ENCODE measurements at places on chromosomes 7 and 10.

DNA sequence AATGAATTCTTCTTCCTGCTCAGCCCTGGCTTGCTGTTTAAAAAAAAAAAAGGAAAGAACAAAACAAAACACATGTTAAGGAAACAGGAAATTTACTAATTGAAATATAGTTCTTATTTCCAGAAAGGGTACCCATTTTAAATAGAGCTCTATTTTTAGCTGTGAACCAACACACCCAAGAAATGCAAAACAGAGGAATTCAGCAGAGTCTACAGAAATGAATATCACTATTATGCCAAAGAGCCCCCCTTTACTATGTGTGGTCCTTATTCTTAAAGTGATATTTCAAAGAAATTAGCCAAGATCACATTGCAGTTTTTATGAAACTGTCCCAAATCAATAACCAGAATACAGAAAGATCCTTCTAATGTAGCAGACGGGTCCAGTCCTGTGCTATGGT, 53.7 kb downstream of the CCDC6 start:
- no peak for DNase-seq

GRCh38 chr10:124696446-124697392, 47.5 kb downstream of the FAM53B start:
- DNase-seq = no peak

DNA sequence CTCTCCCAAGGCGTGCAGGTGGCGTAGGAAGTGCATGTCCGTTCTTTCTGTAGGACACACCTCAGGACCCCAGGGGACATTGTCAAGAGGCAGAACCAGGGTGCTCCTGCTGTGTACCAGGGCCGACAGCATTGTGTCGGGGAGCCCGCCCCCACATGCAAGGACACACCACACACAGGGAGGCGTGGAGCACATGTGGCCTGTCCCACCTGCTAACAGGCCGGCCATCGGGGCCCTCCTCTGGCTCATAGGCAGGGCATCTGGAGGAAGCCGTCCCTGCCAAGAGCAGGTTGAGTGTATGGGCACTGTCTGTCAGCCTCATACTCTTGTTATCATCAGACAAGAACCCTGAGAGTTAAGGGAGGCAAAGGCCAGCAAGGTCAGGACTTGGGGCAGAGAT, 12.7 kb downstream of the RET start:
- no peak for DNase-seq

GRCh38 chr10:98790817-98791216, 344.1 kb upstream of the HPS1 start:
- DNase-seq = no peak

DNA sequence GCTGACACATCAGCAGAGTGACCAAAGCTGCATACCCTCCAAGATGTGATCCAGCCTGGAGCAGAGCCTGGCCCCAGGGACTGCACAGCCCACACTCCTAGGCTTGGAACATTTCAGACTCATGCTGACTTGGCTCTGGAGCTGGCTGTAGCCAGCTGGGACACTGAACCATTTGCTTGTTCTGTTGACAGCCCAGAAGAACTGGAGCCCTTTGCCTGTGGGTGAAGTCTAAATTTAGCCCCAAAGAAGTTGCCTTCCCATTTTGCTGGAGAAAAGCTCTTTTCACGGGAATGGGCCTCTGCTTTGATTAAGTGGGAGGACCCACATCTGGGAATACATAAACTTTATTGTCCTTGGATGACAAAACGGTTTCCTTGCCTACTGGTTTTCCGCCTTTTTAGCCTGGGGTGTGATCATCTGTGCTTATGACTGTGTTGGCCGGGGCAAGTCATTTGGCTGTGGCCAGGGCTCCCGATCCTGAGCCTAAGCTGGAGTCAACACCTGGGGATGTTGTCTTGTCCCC, 186.2 kb upstream of the BMPER start:
- DNase-seq = no peak

- DNase-seq = no peak
These were observed 55.5 kb upstream of the SLC25A13 start for GRCh38 chr7:96377399-96377798.

DNA sequence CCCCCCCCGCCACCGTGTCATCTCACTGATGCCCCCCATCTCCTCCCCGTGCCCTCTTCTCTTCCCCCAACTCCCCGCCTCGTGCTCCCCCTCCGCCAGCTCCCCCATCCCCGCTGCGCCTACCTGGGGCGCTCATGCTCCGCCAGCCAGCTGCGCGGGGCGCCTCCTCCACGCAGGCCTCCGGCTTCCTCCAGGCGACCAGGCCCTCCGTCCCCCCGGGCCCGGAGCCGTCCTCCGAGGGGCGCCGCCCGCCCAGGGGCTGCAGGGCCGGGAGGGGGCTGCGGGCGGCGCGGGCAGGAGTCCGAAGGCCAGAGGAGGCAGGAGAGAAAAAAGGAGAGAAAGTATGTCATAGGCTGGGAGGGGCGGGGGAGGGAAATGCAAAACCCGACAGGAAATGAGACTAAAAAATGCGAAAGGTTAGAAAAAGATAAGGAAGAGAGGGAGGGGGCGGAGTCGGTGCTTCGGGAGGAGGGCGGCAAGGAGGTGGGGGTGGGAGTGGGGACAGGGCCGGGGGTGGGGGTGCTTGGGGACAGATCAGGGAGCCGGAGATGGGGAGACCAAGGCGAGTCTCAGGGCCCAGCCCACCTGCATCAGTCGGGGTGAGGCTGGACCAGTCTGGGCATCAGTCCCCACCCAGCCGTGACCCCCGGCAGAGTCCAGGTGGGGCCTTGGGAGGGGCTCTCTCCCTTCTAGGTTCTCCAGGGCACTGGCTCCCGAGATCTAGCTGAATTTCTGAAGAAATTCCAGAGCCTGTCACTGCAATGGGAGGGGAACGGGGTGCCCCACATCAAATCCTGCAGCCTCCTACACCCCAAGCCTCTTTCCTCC, at the start of gene CARD11:
CARD11 (minus strand) TSS at position 324 of the 828 bp plus-strand sequence. CDS start 85,361 bp downstream, outside the sequence.
- DNase-seq = peak; percentile 63

- no peak for DNase-seq
These were observed 176.0 kb upstream of the SVIL start for GRCh38 chr10:29810816-29811215.

DNA sequence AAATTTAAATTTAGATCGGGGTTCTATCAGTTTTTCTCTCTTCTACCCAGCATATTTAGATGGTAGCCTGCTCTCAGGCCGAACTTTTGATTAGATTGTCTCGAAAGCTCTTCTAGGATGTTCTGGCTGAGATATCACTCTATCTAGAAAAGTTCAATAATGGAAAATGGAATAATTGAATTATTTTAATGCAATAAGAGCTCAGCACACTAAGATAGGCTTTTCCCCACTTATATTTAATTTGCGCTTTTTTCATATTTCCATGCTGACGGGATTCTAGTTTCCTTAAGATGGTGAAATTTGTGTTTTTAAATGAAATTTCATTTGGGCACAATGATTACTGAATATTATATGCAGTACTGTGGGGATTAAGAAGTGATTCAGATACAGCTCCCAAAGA, 73.7 kb downstream of the PIK3CG start:
- no peak for DNase-seq

DNA sequence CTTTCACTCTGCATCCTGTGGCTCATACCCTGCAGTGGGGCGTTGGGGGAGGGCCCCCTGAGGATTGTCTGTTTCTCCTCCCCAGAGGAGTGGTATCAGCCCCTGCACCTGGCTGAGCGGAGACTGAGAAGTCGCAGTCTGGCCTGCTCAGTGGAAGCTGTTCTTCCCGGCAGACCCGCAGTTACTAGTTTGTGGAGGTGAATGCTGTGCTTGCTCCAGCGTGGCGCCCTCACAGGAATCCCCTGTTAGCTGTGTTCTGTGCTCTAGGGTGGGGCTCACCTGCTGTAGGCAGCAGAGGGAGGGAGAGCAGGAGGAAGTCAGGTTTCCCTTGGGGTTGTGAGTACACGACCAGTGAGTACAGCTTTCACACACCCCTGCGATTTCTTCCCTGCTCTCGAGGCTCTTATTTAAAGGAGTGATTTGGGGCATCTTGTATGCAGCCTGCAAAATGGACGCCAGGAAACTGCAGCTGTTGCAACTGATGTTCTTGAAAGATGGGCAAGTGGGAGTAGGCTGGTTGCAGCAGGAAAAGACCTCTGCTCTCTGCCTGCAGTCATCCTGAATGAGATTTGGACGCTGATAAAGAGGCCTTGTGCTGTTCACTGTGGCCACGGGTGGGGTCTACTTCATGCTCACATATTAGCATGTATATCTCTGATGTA, 66.4 kb downstream of the HK1 start:
- DNase-seq = no peak

DNA sequence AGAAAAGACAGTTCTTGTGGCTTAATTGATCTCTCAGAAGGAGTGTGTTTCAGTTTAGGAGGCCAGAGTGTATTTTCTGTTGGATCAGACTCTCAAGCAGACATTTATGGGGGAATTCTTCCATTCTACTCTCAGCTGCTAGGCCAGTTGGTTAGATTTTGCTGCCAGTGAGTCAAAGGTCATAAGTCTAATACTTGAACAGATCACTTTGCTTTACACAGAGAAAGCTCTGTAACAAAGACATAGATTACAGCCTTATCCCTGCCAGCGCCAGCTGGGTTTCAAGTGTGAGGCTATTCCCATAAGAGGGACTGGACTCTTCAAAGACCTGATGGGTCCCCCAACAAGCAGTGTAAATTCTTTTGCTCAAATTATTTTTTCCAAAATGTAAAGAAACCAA, 145.6 kb upstream of the SEMA3C start:
- DNase-seq = no peak

- DNase-seq = no peak
These were observed 89.0 kb downstream of the UNCX start for GRCh38 chr7:1321411-1322239.

DNA sequence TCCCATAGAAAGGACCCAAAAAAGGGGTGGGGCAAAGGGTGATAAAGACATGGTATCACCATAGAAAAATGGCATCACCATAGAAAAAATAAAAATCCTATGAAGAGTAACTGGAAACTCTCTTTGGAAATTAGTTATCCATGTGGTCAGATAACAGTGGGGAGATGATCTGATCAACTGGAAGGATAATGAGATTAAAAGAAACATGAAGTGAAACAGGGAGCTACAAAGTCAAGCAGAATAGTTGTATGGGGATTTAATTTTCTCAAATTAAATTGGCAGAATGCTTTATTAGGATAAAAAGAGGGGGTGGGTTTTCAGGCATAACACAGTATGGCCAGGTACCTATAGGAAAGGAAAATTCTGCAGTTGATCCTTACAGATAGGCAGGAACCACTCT, 111.2 kb downstream of the WNT2 start:
- no peak for DNase-seq

- DNase-seq = peak; percentile 50
These were observed 20.8 kb downstream of the HYCC1 start for GRCh38 chr7:22992874-22993840.

- no peak for DNase-seq
These were observed 23.9 kb upstream of the GDF10 start for GRCh38 chr10:47276071-47276470.

DNA sequence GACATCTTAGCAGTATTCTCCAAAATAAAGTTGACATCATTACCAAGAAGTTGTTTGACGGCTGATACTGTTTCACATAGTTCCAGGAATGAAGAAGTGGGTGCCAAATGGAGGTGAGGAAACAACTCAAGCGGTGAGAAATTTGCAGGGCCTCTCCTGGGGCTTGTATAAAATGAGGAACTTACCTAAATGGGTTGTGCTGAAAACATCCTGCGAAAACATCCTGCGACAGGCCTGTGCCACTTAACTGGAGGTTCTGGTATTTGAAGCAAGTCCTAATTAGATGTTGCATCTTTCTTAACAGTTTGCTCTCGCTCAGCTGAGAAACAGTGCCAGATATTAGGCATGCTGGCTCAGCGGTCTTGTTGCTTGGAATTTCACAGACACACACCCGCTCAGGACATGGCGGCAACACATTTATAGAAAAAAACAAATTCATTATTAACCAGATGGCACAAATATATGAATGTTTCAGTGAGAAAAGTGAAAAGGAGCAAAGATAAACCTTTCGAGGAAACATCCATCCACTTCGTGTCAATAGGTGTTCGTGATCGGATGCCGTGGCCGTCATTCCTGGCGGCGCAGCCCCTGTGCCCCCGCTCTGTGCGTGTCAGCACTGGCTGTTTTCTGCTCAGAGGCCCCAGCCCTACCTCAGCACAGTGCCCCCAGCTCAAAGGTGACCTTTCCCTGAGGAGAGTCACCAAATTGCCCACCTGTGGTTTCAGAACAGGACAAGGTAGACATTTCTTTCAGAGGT, 48.1 kb downstream of the CDC123 start:
- no peak for DNase-seq

- no peak for DNase-seq
These were observed 33.0 kb upstream of the SHH start for GRCh38 chr7:155845226-155845625.

GRCh38 chr10:79038104-79038840, 30.5 kb upstream of the ZMIZ1 start:
- DNase-seq = no peak

- no peak for DNase-seq
These were observed 322.8 kb upstream of the GRM3 start for GRCh38 chr7:86320889-86321288.

- DNase-seq = peak; percentile 54
These were observed 11.0 kb downstream of the GHRHR start for GRCh38 chr7:30974605-30975255.

- DNase-seq = no peak
These were observed 261.2 kb downstream of the GLI3 start for GRCh38 chr7:41975849-41976248.

GRCh38 chr10:106078895-106079576, 1085.5 kb downstream of the SORCS1 start:
- no peak for DNase-seq

DNA sequence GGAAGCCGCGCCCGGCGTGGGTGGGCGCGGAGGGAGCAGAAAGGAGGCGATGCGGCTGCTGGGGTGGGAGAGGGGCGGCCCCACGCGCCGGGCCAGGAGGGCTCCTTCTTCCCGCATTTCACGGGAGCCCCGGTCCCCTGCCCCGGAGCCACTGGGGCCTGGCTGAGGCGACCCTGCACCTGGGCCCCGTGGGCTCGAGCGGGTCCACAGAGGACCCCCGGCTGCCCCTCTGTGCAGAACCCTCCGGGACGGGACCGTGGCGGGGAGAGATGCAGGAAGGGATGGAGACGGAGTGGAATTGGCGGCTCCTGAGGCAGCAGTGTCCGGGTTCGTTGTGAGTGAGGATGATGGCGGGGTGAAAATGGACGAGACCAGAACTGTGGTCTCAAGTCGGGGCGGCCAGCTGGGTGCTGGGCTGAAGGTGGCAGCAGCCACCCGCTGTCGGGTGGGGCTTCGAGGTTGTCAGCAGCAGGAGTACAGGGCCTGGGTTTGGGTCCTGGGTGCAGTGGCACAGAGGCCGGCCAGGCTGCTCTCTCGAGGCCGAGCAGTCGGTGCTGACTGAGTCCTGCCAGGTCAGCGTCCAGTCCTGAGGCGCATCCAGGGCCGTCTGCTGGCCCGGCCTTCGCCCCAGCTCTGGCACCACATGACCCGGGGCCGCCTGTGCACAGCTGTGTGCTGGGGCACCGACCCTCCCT, 80.4 kb downstream of the VIPR2 start:
- DNase-seq = no peak

All from stimulated activated CD4-positive, alpha-beta T cell treated with anti-CD3 and anti-CD28 coated beads, Interleukin-2, amount 100 ng/mL, for 24 hours (primary cell).